ENCODE measurements at places on chromosomes 1 and 21.

GRCh38 chr1:206089341-206089740 is 27.8 kb downstream of the AVPR1B start:
- DNase-seq, result no peak

DNA sequence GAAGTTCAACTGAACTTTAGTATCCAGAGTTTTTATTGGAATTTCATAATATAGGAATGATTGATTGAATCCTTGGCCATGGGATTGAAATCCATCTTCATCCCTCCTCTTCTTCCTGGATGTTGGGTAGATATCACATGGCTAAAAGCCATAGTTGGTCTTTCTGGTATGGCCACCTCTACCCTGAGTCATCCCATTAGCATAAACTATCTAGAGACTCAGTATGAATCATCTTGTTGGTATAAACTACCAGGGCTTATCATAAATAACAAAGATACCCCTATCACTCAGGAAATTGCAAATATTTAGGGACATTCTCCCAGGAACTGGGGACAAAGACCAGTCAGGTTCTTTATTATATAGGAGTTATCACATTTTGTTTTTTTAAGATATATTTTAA is 21.2 kb upstream of the ZP4 start:
- DNase-seq, result no peak

- no peak for DNase-seq
Measured at GRCh38 chr1:23216771-23217420, 406 bp downstream of the HTR1D start.

DNA sequence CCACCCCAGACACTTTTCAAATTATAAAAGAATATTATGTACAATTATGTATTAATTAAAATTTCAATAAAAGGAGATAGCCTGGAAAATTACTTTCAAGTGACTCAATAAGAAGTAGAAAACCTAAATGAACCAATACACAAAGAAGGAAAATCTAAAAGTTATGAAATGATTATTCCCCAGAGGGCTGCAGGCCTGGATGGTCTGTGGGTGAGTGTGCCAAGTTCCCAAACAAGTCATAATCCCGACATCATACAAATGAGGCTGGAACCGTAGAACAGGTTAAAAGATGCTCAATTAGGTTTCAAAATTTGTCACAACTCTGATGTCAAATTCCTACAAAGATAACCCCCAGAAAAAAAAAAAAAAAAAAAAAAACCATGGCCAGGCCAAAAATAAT is 12.7 kb downstream of the SPATC1L start:
- no peak for DNase-seq

DNA sequence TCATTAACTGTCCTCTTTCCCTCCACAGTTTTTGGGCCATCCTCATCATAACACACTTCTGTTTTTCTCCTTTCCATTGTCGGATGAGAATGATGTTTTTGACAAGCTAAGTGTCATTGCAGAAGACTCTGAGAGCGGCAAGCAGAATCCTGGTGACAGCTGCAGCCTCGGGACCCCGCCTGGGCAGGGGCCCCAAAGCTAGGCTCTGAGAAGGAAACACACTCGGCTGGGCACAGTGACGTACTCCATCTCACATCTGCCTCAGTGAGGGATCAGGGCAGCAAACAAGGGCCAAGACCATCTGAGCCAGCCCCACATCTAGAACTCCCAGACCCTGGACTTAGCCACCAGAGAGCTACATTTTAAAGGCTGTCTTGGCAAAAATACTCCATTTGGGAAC is 28.6 kb upstream of the IFNAR1 start:
- no peak for DNase-seq

GRCh38 chr1:56686169-56686568 is 41.1 kb downstream of the PRKAA2 start:
- no peak for DNase-seq

DNA sequence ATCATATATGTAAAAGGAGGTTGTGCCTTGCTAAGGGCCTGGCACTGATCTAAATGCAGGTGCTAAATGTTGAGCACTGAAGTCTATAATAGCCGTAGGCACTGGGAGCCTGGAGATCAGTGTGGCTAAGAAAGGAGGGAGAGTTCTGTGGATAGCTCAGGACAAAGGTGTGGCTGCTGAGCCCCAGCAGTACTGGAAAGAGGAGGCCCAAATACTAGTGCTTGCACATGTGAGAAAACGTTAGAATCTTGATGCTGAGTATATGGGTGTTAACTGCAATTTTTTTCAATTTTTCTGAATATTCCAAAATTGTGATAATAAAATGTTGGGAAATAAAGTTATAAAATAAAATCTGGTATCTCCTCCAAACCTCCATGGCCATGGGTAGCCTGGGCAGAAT is 62.5 kb upstream of the PTGFRN start:
- no peak for DNase-seq

- DNase-seq, result no peak
Measured at GRCh38 chr1:51574796-51575195, 42.1 kb upstream of the OSBPL9 start.

- DNase-seq, result no peak
Measured at GRCh38 chr1:11984121-11984520, 3.9 kb downstream of the MFN2 start.

DNA sequence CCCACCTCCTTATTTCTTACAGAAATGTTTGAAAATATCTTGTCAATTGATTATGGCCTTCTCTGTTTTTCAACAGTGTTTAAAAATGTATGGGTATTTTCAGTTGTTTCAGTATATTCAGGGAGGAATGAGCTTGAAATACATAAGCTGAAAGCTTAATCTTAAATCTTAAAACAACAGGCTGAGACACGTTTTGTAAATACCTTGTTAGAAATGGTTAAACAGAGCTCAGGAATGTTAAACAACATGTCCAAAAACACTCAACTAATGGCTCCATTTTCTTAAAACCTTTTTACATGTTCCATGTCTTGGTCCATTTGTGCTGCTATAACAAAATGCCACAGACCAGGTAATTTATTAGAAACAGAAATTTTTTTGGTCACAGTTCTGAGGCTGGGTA is 953.8 kb upstream of the ADGRL2 start:
- DNase-seq, result no peak

GRCh38 chr1:167312871-167313270 is 92.2 kb downstream of the POU2F1 start:
- no peak for DNase-seq

- no peak for DNase-seq
Measured at GRCh38 chr1:202213361-202214088, 19.9 kb downstream of the LGR6 start.

- no peak for DNase-seq
Measured at GRCh38 chr1:201169203-201169602, 14.9 kb upstream of the TMEM9 start.

GRCh38 chr1:116724765-116725375 is 29.4 kb upstream of the CD2 start:
- DNase-seq, result peak; percentile 45

GRCh38 chr1:211695135-211695816 is 19.9 kb upstream of the NEK2 start:
- DNase-seq, result no peak

DNA sequence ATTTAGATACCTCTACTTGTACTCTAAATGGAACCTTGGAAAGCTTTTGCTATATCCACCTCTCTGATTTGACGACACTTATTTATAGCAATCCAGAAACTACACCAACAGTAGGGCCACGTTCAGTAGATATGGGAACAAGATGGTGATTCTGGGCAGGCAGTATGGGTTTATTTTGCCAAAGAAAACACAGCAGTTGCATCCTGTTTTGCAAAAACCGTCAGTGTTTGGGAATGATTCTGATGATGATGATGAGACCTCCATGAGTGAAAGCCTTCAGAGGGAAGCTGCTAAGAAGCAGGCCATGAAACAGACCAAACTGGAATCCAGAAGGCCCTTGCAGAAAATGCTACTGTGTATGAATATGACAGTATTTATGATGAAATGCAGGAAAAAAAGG is 41.5 kb upstream of the NEXN start:
- DNase-seq, result no peak

DNA sequence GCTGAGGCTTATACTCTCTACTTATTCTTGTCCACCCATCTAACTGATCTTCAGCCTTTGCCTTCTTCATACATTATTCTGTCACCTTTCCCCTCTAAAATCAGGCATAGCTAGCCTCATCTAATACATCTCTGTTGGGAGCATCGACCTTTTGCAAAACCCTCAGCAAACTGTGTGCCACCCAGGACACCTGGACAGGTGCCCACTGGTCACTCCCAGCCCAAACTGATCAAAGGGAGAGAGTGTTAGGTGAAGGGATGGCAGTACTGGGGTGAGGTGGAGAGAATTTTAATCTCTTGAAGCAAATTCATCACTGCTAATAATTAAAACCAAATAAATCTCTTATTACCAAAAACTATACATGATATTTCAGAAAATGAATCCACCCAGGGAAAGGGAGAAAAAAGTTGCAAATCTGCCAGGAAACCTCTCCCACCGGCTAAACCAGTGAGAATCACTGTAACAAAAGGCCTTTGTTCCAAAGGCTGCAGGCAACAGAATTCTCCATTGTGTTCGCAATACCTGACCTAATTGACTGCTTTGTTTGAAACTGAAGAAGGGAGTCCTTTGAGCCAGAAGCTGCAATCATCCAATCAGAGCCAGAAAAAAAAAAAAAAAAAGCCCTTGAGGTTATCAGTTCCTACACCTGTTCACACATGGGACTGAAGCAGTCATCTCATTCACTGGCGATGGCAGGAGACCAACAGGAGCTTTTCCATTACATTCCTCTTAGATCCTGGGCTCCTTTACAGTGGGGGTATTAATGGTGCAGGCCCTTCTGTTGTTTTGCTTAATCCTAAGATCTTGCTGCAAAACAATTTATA is 172.6 kb downstream of the APP start:
- DNase-seq, result peak; percentile 93
